ENCODE measurements at places on chromosomes 11 and 22.

- no peak for DNase-seq
Measured at GRCh38 chr11:2671748-2672147, 28.0 kb downstream of the KCNQ1OT1 start.

DNA sequence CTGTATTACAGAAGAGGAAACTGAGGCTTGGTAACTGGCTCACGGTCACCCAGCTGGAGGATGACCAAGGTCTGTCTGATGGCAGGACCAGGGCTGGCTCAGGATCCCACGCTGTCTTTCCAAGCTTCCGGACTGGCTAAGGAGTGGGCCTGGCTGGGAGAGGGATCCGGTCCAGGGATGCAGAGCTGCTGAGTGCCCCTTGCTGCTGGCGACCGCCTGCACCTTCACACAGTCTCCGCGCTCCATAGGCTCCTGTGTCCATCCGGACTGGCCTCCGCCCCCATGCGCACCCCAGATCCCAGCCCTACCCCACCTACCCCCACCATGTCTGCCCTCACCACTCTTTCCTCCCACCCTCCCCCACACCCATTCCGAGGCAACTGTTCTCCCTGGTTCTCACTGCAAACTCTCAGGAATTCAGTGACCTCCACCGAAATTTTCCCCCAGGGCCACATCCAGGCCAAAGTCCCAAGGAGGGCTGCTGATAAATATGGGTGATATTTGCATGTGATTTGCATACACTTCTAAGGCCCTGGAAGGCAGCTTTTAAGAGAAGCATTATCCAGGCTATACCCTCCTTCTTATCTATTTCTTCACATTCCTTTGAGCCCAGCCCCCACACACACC, 48.5 kb upstream of the SLC35C1 start:
- DNase-seq = no peak

DNA sequence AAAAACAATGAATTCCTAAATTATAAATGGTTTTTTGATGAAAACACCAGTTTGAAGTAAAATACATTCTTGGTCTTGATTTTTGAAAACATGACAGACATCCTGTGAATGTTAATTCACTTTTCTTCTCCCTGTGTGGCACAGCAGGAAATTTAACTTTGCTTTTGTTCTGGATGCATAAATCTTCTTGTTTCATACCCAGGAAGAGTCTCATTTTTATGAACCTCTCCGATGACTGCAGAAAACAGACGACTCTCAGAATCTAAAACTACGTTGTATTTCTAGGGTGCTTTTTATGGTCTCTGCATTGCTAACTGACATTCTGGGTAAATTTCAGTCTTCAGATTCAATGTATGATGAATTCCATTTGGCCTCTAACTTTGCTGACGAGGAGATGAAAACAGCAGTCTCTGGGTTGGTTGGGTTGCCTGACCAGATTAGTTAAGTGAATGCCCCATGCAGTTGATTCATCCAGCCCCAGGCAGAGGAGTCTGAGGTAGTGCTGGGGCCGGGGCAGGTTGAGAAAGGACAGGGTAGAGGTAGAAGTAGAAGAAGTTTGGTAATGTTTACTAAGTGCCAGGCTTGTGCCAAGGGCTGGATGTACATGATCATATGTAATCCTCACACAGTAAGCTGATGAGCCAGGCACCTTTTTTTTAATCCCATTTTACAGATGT, 20.1 kb downstream of the TCP11L1 start:
- DNase-seq = no peak

DNA sequence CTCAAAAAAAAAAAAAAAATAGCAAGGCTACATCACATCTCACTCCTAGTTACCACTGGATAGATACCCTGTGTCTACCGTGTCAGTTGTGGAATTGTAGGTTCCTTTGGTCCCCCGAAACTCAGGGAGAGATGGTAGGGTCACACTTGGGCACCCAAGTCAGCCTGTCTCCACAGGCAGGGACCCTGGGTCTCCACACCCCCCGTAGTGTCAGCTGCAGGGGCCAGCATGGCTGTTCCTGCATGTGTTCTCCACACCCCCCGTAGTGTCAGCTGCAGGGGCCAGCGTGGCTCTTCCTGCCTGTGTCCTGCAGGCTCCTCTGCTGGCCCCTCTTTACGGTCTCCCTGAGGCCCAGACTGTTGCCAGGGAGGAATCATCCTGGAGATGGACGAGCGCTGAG, 282.1 kb downstream of the BRD1 start:
- DNase-seq = no peak

DNA sequence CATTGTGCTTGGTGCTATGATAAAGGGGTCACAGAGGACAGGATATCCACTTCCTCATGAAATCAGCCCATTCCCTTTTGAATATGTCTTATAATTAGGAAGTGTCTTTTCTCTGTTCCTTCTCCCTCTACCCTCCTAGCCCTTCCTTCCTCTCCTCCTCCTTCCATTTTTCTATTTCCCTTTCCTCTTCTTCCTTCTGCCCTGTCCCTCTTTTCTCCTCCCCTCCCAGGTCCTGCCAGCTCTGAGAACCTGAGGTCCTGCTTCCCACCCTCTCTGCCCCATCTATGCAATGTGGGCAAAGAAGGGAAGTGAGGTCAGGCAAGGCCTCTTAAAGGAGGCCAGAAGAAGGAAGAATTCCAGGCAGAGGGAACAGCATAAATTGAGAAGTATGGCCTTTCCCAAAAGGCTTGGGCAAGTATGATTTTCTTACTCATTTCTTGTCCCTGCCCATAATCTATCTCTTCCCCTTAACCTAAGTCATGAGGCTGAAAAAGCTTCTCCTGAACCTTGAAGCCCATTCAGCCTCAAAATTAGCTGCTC, 7.7 kb upstream of the UBASH3B start:
- DNase-seq = no peak

- DNase-seq = no peak
Measured at GRCh38 chr11:101914341-101914737, 471 bp upstream of the CEP126 start.

GRCh38 chr22:49024775-49025440, 802.8 kb downstream of the BRD1 start:
- no peak for DNase-seq

- DNase-seq = no peak
Measured at GRCh38 chr22:46635756-46636155, 15.6 kb downstream of the GRAMD4 start.

GRCh38 chr11:3225826-3226750, 6.1 kb downstream of the MRGPRE start:
- DNase-seq = no peak

GRCh38 chr11:75743711-75744563, 24.6 kb upstream of the DGAT2 start:
- DNase-seq = no peak

GRCh38 chr22:48534395-48534958, 1293.2 kb downstream of the BRD1 start:
- no peak for DNase-seq

GRCh38 chr11:116680349-116681125, 92.2 kb downstream of the BUD13 start:
- DNase-seq = no peak

DNA sequence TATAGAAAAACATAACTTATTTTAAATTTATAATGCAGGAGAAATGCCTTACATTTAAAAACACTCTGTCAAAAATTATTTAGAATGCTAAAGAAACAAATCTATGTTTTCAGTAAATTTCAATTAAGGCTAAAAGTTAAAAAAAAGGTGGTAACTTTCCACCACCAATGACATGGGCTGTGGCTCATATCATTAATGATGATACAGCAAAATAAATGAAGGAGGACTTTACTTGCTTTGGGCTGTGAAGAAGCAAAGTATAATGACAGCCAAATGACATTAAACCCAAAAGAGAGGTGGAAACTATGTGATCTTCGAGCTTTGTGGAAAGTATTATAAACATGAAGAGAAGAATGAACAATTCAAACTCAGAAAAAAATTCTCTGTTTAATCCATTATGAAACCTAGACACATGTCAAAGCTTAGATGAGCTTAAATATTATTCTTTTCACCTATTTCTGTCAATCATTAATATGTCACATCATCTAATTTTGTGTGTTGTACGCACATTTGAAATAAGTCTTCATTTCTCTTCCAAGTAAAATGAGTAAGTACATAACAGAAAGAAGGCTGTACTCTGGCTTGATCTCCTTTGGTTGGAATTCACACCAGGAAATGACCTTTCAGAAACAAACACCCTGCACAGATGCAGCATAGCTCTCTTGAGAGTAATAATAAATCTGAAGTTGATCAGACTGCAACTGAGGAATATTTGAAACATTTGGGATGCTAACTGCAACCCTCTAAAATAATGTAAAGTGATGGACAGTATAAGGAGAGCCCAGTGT, 265.8 kb downstream of the TTC28 start:
- no peak for DNase-seq

GRCh38 chr11:7967097-7967496, 1.9 kb upstream of the NLRP10 start:
- DNase-seq = no peak

GRCh38 chr11:126048197-126048596, 14.5 kb downstream of the CDON start:
- DNase-seq = no peak

DNA sequence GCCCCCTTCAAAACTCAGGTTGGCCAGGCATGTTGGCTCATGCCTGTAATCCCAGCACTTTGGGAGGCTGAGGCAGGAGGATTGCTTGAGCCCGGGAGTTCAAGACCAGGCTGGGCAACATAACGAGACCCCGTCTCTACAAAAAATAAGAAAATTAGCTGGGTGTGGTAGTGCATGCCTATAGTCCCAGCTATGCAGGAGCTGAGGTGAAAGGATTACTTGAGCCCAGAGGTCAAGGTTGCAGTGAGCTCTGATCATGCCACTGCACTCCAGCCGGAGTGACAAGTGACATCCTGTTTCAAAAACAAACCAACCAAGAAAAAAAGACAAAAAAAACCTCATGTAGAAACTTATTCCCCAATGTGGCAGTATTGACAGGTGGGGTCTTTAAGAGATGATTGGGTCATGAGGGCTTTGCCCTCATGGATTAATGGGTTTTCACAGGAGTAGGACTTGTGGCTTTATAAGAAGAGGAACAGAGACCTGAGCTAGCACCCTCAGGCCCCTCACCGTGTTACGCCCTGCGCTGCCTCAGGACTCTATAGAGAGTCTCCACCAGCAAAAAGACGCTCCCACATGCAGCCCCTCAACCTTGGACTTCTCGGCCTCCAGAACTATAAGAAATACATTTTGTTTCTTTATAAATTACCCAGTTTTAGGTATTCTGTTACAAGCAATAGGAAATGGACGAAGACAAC, 22.3 kb downstream of the LAYN start:
- DNase-seq = no peak

- no peak for DNase-seq
Measured at GRCh38 chr22:39728236-39728860, 157.8 kb downstream of the CACNA1I start.

GRCh38 chr22:49532869-49533802, 294.5 kb downstream of the BRD1 start:
- DNase-seq = no peak

DNA sequence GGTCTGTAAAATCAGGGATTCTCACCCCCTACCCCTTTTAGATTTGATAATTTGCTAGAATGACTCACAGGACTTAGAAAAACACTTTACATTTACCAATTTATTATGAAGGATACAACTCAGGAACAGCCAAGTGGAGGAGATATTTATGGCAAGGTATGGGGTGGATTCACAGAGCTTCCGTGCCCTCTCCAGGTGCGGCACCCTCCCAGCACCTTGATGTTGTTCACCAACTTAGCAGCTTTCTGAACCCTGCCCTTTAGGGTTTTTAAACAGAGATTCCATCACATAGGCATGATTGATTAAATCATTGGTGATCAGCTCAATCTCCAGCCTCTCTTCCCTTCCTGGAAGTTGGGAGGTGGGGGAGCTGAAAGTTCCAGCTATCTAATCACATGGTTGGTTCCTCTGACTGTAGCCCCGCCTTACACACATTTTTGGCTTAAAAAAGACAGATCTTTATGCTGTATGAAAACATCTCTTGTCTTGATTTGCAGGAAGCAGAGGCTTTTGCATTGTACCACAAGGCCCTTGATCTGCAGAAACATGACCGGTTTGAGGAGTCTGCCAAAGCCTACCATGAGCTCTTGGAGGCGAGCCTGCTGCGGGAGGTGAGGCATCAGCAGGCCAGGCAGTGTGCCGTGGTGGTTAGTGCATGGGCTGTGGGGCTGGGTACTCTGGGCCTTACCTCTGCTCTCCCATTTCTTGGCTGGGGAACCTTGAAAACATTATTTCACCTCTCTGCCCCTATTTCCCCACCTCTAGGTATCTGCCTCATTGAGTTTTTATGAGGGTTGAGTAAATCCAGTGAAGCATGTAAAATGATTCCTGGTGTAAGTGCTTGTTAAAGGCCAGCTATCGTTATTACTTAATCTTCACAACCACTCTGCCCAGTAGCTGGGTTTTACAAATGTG, 27.0 kb downstream of the CABIN1 start:
- DNase-seq = peak; percentile 22

DNA sequence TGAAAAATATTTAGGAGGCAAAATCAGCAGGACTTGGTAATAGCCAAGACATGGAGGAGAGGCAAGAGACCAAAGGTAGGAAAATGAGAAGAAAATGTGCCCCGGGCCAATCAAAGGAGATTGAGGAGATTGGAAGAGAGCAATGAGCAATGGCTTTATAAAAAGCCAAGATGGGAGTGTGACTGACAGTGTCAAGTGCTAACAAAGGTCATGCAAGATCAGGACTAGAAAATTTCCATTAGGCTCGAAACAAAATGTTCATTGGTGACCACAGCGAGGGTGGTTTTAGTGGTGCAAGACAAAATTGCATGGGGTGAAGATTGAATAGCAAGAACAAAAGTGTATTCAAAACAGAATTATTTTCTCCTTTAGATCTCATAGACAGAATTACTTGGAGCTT, 45.2 kb upstream of the TBCEL start:
- no peak for DNase-seq

DNA sequence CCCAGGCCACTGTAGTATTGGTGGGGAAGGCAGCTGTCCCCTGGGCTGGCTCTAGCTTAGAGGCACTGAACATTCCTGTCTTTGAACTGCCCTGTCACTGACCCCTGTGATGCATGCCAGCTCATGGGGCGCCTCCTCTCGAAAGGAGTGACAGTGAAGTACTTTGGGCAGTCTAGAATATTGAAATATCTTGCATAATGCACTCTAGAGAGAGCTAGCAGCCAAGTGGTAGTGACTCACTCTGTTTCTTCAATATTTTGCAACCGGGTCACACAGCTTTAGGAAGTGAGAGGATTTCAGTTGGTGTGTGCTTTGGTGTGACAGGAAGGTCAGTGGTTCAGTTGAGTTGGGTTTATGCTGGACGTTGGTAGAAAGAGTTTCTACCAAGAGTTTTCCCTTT, 35.5 kb upstream of the ST14 start:
- DNase-seq = no peak

GRCh38 chr11:796565-797295, 1.4 kb downstream of the SLC25A22 start:
- DNase-seq = no peak

GRCh38 chr11:12785901-12786300, 111.7 kb downstream of the TEAD1 start:
- DNase-seq = no peak

- no peak for DNase-seq
Measured at GRCh38 chr11:17010851-17011420, 3.3 kb downstream of the PLEKHA7 start.

- DNase-seq = no peak
Measured at GRCh38 chr11:27188696-27189095, 148.1 kb downstream of the BBOX1 start.

- no peak for DNase-seq
Measured at GRCh38 chr11:29005401-29005980, 897.3 kb downstream of the METTL15 start.

Data from activated naive CD4-positive, alpha-beta T cell treated with anti-CD3 and anti-CD28 coated beads for 36 hours (primary cell).